ENCODE measurements at places on chromosomes 5 and 9. TPM values are rescaled to one million over a fixed set of nuclear protein-coding genes. Genes with fewer than 3 reads are reported as not detected.

- peak; percentile 86 for DNase-seq
Measured at GRCh38 chr5:94021246-94021645, 279.8 kb upstream of the POU5F2 start.

DNA sequence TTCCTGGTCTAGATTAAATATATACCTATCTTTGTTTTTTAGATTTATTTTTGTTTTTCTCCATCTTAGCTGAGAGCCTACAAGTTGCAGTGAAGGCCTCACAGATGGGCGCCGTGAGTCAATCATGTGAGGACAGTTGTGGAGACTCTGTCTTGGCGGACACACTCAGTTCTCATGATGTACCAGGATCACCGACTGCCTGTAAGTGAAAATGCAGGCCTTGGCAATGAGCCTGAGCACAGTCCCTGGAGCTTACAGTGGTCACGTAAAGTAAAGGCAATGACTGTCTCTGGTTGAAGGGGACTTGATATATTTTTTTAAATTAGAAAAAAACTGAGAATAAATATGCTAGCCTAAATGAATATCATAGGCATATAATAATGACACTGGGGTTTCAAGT, 271.9 kb downstream of the ARHGEF28 start:
- DNase-seq: no peak

DNA sequence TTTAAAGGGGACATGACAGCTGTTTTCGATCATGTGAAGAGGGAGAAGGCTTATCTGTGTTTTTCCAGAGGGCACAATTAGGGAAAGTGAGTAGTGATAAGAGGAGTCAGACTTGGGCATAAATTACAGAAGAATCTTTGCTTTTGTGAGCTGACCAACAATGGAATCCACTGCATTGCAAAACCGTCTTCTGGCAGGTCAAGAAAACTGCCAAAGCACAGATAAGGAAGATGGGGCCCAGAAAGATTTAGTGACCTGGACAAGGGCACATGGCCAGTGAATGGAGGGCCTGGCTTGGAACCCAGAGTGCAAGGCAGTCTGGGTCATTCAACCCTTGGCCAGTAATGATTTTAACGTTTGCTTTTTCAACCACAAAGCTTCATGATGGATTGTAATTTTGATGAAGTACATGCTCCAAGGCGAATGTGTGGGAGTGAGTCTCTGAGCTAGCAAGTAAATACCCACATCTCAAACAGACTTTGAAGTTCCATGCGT, 153.2 kb upstream of the MAST4 start:
- peak; percentile 5 for DNase-seq

- peak; percentile 81 for DNase-seq
Measured at GRCh38 chr5:168706655-168707069, 127.5 kb upstream of the PANK3 start.

LCN12 gene
- not detected for total RNA-seq

Measured in lung microvascular endothelial cell (primary cell).